GM06990 (cell line): ENCODE measurements at places on chromosomes 3 and 15.

DNA sequence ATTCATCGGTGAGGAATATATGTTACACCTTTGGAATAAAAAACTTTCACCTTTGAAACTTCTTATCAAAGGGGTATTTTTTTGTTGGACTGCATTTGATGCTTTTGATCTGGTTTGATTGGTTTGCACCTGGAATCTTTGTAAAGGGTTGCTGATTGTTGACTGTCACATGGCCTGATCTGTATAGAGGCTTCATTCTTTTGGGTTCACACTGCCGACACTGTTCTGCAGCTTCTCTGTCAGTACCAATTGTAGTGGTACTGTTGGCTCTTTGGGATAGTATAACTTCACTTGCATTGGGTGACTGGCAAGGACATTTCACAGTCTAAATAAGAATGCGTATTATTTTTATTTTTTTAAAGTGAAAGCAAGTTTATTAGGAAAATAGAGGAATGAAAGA lies 155.7 kb downstream of the DOCK3 start:
- DNase-seq, result no peak

- DNase-seq, result no peak
Measured at GRCh38 chr3:181764544-181764943, 52.8 kb downstream of the SOX2 start.

DNA sequence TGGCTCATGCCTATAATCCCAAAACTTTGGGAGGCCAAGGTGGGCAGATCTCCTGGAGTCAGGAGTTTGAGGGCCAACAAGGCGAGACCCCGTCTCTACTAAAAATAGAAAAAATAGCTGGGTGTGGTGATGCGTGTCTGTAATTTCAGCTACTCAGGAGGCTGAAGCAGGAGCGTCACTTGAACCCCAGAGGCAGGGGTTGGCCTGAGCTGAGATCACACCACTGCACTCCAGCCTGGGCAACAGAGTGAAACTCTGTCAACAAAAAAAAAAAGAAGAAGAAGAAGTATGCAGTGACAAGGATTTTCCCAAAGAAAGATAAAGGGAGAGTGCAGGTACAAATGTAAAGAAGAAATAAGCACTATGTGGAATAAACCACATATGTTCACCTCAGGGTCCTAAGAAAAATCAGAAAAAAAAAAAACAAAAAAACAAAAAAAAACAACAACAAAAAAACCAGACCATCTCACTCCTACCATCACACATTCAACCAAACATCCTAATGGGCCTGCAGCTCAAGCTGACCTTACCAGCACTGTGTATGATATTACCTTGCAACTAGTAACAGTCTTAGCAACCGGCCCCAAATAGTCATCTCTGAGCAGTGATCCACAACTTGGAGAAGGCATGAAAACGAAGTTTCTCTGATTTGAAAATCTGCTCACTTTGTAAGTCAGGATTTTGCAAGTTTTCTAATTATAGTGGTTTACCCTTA lies 296.7 kb upstream of the PROK2 start:
- no peak for DNase-seq

- no peak for DNase-seq
Measured at GRCh38 chr3:110815008-110815583, 256.5 kb upstream of the NECTIN3 start.

- peak; percentile 79 for DNase-seq
Measured at GRCh38 chr15:99476413-99477222, 89.2 kb upstream of the MEF2A start.

DNA sequence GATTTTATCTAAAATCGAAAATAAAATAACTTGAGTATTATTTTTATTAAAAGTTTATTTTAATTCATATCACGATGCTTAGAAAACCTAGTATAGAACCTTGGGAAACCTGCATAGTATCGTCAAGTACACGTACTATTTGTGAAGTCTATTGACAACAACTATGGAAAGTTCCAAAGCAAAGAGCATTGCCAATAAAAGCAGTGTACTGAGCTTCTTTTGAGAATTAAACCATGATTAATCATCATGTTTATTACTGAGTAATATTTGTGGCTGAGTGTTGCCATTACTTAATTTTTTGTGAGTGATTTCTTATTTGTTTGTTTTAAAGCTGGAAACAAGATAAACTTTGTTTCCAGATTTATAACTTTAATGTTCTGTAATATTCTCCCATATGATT lies 674.1 kb downstream of the CADM2 start:
- no peak for DNase-seq

DNA sequence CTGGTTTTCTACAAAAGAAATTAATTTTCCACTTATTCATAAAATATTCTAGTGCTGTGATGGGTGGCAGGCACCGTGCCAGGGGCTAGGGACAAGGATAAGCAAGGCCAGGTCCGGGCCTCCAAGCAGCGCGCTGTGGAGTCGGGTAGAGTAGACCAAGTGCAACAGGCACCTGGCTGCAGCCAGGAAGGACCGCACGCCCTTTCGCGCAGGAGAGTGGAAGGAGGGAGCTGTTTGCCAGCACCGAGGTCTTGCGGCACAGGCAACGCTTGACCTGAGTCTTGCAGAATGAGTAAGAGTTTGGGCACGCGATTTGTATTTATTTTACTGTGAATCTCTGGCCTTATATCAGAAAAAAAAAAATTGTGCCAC lies at the start of gene CASR:
CASR (plus strand) TSS at position 148 of the 372 bp plus-strand sequence. CDS start 70,522 bp downstream, outside the sequence.
- DNase-seq, result peak; percentile 1

DNA sequence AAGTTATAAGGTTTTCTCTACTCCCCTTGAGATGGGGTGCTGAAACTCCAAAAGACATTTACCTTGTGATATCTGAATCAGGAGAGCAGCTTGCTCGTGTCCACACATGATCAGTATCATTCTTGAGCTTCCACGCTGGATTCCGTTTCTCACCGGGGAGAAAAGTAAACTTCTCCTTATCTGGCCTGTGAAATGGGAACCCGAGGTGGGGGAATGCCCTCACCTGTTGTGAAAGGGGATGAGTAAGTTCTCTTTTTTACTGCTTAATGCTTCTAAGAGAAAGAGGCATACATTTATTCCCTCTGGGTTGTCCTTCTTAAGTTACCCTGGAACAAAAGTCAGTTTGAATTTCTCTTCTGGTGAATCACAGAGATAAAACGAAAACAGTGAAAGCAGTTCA lies 440.5 kb upstream of the ADAMTS9 start:
- DNase-seq, result no peak

DNA sequence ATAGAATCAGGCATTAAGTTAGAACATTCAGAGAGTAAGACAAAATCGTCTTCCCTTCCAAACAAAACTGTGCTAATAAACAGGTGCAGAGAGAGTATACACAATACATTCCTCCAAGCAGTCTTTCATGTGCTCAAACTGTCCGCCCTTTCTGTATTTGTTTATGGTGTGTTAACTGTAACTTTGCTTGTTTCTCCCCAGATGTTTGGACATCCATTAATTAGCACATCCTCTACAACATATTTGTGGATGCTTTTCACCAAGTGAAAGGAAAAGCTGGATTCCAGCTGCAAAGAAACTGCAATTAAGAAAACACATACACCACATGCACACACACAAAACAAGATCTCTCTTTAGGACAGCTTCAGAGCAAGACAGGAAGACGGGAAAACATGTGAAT lies 912.6 kb downstream of the NTRK3 start:
- no peak for DNase-seq

DNA sequence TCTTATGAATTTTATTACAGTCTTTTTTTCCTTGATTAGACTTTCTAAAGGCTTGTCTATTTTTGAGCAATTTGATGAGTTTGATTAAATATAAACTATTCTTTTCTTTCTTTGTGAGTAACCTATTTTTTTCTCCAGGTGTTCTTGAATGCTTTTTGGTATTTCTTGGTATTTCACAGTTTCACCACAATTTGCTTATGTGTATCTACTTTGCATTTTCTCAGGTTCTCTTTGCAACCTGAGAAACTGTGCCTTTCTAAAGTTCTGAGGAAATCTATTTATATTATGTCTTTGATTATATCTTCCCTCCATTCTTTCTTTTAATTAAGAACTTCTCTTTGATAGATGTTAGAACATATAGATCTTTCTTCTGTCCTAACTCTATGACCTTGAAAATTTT lies 117.1 kb upstream of the MLF1 start:
- DNase-seq, result no peak

- DNase-seq, result no peak
Measured at GRCh38 chr3:162992741-162993140, 1496.1 kb downstream of the OTOL1 start.

- no peak for DNase-seq
Measured at GRCh38 chr3:29892976-29893554, 612.2 kb downstream of the RBMS3 start.

- no peak for DNase-seq
Measured at GRCh38 chr3:74564560-74564959, 49.9 kb downstream of the CNTN3 start.

- DNase-seq, result peak; percentile 1
Measured at GRCh38 chr3:24773798-24774197, 279.1 kb upstream of the THRB start.

DNA sequence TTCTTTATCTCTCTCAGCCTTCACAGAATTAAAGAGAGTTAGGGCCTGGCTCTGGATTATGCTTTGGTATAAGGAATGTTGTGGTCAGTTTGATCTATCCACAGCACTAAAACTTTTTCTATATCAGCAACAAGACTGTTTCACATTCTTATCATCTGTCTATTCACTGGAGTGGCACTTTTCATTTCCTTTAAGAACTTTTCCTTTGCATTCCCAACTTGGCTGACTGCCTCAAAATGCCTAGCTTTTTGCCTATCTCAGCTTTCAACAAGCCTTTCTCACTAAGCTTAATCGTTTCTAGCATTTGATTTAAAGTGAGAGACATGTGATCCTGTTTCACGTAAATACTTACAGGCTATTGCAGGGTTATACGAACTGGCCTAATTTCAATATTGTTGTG lies 471.8 kb downstream of the GBE1 start:
- DNase-seq, result no peak

- DNase-seq, result no peak
Measured at GRCh38 chr15:67127965-67128364, 62.6 kb downstream of the SMAD3 start.

GRCh38 chr3:99965681-99966408 lies 148.2 kb downstream of the CMSS1 start:
- DNase-seq, result no peak

- no peak for DNase-seq
Measured at GRCh38 chr3:16600780-16601536, 4.3 kb downstream of the DAZL start.

DNA sequence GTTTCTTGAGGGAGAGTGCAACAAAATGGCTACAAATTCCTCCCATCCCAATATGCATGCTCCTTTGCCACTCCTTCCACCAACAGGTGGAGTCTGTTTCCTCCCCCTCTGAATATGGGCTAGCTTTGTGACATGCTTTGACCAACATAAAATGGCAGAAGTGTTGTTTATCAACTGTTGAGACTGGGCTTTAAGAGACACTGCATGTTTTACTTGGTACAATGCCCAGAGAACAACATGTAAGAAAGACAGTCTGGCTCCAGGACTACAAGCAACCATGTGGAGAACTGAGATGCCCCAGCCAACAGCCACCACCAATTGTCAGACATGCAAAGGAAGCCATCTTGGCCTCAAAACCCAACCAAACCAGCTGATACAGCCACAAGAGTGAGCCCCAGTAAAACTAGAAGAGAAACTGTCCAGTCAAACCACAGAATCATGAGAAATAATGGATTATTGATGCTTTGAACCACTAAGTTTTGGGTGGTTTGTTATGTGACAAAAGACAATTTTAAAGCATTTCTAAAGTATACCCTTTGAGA lies 40.5 kb downstream of the NUDT16 start:
- no peak for DNase-seq

DNA sequence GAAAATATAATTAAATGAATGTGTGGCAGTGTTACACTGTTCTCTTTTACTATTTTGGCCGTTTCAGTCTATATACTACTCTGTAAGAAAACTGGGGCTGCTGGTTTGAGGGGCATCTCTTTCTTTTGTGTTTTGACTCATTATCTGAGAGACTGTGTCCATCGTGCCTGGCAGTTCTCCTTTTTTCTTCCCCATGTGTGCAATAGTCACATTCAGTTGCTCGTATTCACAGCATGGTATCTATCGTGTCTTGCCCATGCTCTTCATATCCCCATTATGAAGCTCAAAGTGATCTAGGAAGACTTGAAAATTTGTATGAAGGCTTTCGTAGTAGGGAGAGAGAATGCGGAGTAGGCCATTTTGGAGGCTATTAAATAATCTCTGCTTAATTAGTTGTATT lies 29.8 kb upstream of the FAH start:
- no peak for DNase-seq

DNA sequence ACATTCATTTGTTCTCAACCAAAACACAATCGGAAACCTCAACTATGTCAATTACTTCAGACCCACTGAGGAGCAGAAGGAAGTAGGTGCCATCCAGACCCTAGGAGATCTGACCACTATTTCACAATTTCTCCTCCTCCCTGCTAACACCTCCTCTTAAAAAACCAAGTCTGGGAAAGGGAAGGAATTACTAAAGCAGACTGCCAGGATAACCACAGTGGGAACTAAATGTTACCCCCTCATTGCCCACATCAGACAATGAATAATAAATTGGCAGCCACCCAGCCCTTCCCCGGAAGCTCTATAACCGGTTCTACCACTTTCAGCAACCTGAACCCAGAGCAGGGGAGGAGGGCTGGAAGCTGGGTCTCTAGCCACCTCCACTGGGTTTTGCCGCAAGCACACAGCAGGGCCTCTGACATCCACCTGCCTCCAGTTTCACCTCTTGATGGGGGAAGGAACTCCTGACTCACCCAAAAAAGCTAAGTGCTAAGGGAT lies 17.6 kb downstream of the C15orf62 start:
- no peak for DNase-seq

DNA sequence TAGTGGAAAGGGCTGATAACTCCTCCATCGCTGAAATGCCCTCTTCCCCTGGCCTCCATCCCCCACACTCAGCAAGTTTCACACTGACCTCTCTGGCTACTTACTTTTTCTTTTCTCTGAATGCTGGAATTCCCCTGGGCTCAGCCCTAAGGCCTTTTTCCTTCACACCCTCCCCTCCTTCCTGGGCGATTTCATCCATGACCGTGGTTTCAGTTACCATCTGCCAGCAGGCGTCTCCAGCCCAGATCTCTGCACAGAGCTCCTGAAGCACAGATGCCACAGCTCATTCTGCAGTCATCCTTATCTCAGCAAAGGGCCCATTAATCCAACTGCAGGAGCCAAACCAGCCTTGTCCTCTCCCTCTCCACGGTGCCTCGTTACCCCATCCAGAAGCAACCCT lies 114.0 kb downstream of the RFTN1 start:
- DNase-seq, result no peak

- DNase-seq, result no peak
Measured at GRCh38 chr15:42158941-42159340, 2.5 kb upstream of the PLA2G4F start.

GRCh38 chr15:92706201-92706600 lies 50.6 kb upstream of the FAM174B start:
- DNase-seq, result no peak

- no peak for DNase-seq
Measured at GRCh38 chr15:57373251-57373881, 2.9 kb upstream of the CGNL1 start.
